ENCODE measurements at places on chromosomes 2 and 18. TPM values are rescaled to one million over a fixed set of nuclear protein-coding genes. Genes with fewer than 3 reads are reported as not detected.

DNA sequence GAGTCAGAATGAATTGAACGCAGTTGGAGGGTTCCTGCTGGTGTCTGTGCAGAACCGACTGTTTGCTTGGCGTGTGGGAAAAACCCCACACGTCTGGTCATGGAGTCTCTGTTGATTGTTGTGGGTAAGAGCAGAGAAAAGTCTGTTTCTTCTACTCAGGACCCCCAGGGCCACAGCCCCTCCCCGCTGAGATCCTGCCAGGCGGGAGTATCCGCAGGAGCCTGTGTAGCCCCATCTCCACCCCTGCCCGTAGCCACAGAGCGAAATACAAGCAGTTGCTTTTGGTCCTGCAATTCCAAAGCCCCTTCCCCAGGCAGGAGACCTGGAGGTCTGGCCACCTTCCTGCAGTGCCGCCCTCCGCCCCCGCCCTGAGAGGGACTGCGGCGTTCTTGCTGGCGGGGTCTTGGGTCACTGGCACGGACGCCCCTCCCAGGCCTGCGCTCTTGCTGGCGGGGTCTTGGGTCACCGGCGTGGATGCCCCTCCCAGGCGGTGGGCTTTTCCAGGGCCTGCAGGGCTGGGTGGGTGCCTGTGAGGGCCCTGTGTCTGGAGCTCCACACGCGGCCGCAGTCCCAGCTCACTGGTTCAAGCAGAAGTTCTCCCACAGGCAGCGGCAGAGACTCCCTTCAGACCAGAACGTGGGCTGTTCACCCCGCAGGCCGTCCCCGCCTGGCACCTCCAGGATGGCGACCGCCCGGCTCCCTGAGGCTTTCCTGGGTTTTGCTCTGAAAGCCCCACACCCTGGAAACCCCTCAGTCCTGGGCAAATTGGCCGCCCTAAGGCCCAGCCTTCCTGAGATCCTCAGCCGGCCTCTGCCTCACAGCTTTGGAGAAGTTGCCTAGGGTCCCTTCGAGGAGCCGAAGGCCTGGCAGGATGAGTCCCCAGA lies 76.0 kb upstream of the CTDP1 start:
- no peak for DNase-seq

DNA sequence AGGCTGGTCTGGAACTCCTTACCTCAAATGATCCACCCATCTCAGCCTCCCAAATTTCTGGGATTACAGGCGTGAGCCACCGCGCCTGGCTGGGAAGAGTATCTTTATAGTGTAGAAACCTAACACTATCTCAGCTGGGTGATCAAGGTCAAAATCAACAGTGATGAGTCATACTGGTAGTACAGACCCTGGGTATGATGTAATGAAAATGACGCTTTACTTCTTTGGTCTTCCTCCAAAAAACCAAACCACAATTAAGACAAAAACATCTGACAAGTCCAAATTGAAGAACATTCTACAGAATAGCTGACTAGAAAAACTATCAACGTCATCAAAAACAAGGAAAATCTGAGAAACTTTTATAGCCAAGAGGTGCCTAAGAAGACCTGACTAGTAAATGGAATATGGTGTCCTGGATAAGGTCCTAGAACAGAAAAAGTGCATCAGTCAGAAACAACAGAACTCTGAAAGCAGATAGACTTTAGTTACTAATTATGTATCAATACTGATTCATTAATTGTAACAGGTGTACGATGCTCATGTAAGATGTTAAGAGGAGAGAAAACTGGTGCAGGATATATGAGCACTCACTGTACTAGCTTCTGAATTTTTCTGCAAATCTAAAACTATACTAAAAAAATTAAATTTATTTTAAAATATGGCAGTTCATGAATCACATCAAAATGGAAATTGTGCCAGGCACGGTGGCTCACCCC lies 25.4 kb downstream of the PDCL3 start:
- DNase-seq: no peak

The CHRND gene
- total RNA-seq: not detected

The UGT1A8 gene
- total RNA-seq: 0.15 TPM

The RAPGEF4 gene
- total RNA-seq: 0.62 TPM

DNA sequence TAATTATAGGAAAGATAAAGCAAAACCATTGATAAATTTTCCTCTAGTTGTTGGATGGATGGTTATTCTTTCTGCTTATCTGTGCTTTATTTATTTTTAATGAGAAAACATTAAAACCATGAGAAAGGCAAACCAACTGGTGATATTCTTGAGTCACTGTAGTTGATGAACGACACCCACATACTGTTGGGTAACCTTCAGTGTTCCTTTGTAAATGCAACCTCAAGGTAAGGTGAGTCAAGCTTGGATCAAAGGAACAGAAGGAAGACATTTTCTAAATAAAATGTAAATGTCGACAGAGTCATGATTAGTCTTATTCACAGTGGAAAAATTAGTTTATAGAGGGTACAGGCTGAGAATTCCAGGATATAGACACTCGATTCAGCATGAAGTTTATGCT lies 12.7 kb downstream of the ABCB11 start:
- DNase-seq: no peak

GRCh38 chr18:33470216-33470615 lies 29.7 kb upstream of the CCDC178 start:
- DNase-seq: no peak

DNA sequence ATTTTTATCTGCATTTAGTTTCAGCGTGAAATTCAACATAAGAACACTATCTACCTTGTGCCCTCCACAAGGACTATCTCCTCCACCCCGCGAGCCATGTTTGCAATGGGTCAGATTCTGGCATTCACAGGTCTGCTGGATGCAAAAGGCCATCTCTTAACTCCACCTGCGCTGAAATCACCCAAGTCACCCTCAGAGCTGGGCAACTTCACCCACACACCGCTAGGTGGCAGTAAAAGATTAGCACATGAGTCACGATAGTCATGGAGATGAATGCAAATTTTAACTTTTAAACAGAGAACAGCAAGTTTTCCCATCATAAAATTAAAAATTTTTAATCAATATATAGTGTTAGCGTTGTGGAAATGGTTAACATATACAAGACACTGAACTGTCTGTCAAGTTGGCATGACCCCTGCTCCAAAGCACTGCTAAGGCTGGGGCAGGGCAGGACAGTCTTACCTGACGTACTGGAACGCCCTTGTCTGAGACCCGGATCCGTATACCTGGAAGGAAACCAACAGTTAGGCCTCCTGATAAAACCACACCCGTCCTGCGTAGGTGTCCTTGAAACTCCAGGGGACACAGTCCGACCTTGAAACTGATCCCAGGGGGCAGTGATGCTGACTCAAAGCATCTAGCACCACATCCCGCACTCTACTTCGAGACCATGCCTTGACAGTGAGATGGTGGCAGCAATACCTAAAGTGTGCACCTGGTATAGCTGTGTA lies 89.6 kb downstream of the UXS1 start:
- peak; percentile 46 for DNase-seq

The AAK1 gene
- 123 TPM for total RNA-seq

- no peak for DNase-seq
Measured at GRCh38 chr18:60347526-60348045, 25.0 kb downstream of the MC4R start.

DNA sequence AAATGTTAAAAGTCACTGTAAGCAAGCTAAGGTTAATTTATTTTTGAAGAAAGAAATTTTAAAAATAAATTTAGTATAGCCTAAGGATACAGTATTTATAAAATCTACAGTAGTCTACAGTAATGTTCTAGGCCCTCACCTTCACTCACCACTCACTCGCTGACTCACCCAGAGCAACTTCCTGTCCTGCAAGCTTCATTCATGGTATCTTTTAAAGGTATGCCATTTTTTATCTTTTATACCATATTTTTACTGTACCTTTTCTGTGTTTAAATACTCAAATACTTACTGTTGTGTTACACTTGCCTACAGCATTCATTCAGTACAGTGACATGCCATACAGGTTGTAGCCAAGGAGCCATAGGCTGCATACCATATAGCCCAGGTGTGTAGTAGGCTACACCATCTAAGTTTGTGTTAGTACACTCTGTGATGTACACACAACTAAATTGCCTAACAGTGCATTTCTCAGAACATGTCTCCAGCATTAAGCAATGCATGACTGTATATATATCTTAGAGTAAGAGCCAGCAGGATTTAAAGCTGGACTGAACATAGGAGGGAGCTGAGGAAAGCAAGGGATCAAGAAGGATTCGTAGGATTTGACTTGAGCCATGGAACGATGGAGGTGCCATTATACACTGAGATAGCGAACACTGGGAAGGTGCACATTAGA lies 83.1 kb upstream of the KLF7 start:
- no peak for DNase-seq

The DSG4 gene
- total RNA-seq: not detected

The LIMS4 gene
- 0.51 TPM for total RNA-seq

GRCh38 chr2:209976698-209977385 lies 25.6 kb upstream of the RPE start:
- no peak for DNase-seq

DNA sequence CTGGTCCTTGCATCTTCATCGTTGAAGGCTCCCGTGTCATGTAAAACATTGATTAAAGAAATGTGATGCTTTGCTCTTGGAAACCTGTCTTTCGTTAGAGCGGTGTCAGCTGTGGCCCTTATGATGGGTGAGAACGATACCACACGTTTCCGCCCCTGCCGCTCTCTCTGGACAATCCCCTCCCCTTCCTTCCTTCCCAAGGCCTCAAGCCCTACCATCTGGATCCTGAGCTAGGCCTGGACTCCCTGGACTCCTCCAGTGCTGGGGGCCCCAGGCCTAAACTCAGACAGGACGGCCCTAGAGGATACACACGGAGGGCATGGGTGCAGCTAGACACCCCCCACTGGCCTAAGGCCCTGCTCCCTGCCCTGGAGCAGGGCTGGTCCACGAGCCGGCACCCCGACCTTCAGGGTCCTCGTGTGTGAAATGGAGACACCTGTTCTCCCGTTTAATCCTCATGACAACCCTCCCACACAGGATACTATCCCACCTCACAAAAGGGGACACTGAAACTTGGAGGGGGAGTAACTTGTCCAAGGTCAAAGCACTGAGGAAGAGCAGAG lies 13.2 kb downstream of the BIN1 start:
- no peak for DNase-seq

DNA sequence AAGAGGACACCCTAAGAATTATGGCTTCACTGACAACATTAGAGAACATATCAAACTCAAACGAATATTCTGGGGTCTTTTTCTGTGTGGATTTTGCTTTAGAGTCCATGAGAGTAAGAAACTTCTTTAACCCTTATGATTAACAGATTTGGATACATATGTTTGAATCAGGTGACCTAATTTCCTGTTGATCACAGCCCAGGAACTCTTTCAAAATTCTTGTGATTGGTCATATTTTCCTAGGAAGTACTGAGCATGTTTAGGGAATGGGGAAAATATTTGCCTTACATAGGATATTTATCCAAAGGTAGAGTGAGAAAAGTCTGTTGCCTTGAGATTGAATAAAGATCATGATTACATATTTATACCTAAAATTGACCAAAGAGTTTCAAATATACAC lies 160.0 kb downstream of the KCNH7 start:
- DNase-seq: no peak

DNA sequence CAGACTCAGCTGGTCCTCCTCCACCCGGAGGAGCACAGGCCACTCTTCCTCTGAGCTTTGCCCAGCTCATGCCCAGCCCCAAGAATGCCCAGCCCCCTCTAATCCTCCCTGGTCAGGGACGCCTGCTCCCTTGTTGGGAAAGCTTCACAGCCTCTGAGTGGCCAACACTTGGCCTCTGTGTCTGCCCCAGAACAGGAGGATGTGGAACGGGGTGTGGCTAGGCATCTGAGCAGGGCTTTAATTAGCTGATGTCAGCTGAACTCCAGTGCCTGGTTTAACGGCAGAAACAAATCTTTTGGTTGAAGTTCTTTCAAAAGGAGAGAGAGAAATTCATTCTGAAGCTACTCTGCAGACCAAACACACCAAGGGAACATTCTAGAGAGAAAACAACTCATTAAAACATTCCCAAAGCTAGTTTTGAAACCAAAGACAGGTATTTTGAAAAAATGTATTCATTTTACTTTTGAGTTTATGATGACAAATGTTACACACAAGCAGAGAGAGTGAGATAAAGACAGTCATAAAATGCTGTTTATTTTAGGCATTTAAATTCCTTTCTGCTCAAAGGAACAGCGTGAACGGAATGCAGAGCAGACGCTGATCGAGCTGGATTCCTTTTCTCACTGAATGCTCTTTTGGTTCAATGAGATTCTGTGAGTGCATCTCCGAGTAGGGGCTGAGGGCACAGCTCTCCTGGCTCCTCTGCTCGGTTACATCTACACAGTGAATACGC lies 63.8 kb downstream of the RTP5 start:
- no peak for DNase-seq

Measured in Panc1 (cell line).